ENCODE measurements at places on chromosomes 3 and 15.

- peak; percentile 18 for DNase-seq
Observed at GRCh38 chr15:60620708-60621107, 141.8 kb upstream of the ICE2 start.

DNA sequence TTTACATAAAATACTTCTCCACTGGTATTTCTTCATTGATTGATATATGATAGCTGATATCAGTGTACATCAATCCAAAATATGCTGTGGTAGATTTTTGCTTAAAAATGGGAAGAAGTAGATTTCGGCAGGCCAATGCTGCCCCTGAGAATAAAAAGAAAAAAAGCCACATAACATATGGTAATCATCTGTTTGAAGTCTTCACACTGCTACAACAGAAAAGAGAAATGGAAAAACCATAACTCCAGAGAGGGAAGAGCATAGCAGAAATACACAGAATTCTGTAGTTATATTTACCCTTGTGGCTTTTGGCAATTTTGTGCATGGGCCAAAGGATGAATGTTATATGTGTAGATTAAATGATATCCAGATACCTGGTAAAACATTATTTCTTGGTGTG is 143.1 kb upstream of the KCNMB2 start:
- no peak for DNase-seq

GRCh38 chr3:64974401-64974800 is 286.6 kb upstream of the ADAMTS9 start:
- no peak for DNase-seq

- no peak for DNase-seq
Observed at GRCh38 chr3:76900596-76900995, 139.3 kb upstream of the ROBO2 start.

DNA sequence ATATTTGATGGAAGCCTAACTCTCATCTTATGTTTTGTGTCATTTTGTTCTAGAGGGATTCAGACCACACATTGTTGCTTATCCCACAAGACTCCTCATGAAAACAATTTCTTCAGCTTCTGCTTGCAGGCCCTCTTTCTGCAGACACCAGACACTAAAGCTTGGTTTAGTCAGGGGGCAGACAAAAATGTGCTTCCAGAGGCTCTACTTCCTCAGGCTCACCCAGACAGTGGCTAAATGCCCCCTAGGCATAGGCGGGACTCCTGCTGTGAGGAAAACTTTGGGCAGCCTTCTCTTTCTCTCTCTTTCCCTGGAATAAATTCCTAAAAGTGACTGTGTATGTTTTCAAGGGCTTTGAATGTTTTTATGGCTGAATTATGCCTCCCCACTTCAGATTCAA is 435.4 kb upstream of the ATP11B start:
- no peak for DNase-seq

GRCh38 chr3:39639344-39640236 is 169.8 kb upstream of the MYRIP start:
- peak; percentile 81 for DNase-seq

DNA sequence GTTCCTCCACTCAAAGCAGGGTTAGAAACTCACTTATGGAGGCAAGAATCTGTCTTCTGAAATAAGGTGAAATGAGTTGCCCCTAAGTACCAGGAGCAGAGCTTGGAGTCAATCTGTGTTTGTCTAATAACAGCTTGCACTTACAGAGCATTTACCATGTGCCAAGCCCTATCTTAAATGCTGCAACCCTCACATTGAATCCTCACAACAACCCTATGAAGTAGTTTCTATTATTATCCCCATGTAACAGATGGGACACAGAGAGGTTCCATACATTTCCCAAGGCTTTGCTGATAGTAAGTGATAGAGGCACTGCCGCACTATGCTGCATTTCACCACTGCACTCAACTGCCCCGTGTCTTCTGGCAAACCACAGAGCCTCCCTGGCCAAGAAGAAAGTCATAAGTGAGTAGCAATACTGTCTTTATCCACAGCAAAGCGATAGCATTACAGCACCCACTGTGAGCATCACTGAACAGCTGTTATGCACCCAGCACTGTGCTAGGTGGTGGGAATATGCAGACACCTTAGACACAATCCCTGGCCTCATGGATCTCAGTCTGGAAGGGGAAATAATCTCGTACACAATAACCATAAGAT is 141.5 kb downstream of the SSR3 start:
- DNase-seq: no peak

DNA sequence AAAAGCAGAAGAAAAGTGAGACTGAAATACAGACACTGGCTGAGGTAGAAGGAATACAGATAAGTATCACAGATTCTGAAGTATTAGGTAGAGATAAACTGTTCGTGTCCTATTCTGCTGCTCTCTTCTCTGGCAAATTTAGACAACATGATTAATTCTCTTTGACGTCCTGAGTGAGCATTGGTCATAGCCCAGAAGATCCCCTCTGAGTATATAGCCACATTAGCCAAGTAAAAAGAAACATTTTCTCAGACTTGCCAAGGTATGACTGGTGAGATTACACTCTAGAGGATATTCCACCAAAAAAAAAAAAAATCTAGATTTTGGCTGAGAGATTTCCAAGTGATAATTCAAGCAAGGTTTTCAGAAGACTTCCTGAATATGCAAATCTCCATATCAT is 111.4 kb upstream of the ALCAM start:
- no peak for DNase-seq

GRCh38 chr3:22981166-22981565 is 222.0 kb upstream of the UBE2E2 start:
- DNase-seq: no peak

- peak; percentile 43 for DNase-seq
Observed at GRCh38 chr15:41811432-41812195, 16.3 kb upstream of the JMJD7 start.

DNA sequence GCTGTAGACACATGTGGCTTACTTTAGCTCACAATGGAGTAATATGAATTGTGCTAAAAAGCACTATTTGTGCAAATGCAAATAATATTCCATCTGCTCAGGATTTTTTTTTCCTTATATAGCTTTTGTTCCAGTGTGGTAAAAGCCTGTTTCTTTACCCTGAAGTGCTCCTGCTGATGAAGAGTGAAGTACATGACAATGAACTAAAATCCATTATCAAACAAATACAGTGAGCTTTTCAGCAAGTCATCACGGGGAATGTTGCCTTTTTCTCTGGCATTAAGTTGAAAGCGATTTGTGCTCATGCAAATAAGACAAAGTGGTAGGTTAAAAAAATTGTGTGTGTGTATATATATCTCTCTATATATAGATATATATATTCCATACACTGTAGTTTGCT is 28.6 kb upstream of the CCDC39 start:
- no peak for DNase-seq

DNA sequence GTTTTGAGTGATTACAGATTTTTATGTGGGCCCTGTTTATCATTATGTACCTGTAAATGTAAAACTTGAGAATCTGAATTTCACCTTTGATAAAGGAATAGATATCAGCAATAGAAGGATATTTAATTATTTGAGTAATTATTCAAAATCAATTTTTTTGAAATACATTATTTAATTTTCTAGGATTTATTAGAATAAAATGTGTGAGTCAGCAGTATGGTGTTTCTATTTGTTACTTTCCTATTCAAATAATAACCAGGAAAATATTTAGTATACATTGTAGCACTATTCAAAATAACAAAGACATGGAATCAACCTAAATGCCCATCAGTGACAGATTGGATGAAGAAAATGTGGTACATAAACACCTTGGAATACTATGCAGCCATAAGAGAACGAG is 22.1 kb downstream of the CAPN7 start:
- no peak for DNase-seq

GRCh38 chr15:52340093-52340492 is 44.5 kb upstream of the MYO5C start:
- no peak for DNase-seq

DNA sequence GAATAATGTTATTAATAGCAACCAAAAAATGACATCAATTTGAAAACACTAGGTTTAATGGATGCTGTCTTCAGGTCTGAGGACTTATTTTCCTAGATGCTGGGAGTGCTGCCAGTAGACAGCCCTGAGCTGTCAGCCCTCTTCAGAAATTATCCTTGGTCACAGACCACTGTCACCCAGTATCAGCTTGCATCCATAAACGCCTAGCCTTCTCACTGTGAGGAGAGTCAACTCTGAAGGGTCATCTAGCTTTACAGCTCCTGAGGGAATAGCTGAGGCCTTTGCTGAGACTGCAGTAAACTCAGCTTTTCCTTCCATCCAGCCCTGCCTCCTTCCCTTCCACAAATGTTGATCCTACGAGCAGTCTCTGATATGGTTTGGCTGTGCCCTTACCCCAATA is 19.4 kb upstream of the MNS1 start:
- DNase-seq: no peak

DNA sequence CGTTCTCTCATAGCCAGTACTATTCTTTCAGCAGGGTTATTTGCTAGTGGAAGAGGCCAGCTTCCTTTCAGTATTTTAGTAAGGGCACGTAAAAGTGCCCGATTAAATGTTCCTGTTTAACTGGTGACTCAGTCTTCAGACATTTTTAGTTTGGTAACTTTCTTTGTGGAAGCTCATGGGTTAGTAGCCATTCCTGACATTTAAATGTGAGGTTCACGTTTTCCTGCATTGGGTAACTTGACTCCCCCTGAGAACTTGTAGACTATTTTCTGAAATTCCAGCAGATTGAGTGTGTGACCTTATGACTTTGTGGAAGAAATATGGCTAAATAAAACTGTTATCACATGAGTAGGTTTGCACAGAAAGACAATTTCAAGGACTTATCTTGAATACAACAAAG is 16.9 kb downstream of the ABHD2 start:
- peak; percentile 91 for DNase-seq

DNA sequence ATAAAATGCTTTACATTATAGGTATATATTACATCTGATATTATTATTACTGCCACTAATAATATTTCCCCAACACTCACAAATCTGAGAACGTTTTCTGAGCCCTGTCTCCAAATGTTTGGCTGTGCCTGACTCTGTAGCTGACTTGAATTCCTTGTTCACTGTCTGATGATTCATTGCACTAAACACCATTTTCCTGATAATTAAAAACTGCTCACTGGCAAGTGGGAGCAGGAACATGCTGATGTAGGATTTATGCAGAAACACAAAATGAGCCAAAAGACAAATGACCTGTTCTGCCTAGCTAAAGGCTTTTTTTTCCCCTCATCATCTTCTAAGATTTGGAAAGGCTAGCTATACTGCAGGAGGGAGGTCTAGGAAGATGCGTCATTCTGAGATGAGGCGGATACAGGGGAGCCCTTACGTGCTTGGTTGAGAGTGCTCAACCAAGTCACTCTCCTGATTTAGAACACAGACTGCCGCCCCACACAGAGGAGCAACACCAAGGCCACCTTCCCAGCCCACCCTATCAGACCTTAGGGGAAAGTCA is 380.7 kb downstream of the EPHB1 start:
- DNase-seq: no peak

GRCh38 chr15:89184357-89184756 is 37.0 kb downstream of the RLBP1 start:
- DNase-seq: no peak

- DNase-seq: no peak
Observed at GRCh38 chr15:93980261-93980911, 251.0 kb upstream of the MCTP2 start.

DNA sequence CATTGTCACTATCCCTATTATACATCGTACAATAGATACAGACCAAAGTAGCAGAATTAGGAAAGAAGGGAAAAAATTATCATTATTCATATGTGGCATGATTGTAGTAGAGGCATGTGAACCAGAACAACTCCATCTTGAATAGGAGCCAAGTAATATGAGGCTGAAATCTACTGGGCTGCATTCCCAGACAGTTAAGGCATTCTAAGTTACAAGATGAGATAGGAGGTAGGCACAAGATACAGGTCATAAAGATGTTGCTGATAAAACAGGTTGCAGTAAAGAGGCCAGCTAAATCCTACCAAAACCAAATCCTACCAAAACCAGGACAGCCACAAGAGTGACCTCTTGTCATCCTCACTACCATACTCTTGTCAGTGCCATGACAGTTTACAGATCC is 1035.4 kb upstream of the SEMA6D start:
- no peak for DNase-seq

GRCh38 chr3:31482493-31483200 is 50.1 kb upstream of the STT3B start:
- DNase-seq: no peak

- DNase-seq: no peak
Observed at GRCh38 chr3:187662848-187663409, 7.3 kb downstream of the SST start.

DNA sequence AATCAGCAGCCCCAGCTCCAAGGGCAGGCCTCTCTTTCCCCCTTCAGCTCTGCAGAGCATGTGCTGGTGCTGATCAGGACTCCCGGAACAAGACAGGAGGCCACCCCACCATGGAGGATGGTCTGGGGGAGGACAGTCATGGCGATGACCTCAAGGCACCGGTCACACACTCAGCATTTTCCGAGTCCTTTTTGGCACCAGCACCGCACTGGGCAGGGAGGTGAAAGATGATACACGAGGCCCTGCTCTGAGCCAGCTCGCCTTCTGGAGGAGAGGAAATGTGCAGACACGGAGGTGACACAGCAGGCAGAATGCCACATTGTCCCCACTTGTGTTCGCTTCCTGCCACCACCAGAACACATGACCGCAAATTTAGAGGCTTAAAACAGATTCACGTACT is 61.8 kb upstream of the SEC61A1 start:
- DNase-seq: no peak

DNA sequence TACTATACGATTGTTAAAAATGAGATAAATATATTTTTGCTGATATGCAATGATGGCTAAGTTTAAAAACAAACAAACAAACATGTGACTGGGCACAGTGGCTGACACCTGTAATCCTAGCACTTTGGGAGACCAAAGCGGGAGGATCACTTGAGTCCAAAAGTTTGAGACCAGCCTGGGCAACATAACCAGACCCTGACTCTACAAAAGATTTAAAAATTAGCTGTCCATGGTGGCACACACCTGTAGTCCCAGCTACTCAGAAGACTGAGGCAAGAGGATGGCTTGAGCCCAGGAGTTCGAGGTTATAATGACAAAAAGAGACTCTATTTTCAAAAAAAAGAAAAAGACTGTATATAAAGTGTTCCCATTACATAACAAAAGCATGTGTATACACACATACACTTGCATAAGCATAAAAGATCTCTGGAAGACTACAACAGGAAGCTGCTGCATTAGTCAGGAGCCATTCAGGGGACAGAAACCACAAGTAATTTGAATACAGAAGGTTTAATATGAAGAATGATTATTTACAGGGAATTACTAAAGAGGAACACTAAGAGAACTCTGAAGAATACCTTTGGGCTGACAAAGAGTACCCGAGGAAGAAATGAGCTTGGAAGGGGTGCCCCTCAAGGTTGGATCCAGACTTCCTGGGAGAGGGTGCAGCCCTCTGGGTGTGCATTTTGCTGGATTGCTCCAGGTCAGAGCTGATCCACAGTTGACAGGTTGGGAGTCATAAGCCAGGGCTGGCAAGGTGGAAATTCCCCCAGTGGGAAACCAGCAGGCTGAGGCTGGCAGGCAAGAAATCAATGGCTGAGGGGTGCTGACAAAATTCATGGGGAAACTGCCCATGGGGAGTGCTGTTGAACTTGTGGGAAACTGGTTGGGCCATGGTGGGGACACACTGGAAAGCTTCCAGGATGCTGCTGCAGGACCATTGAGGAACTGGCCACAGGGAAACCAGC is 9.3 kb upstream of the TM4SF18 start:
- DNase-seq: peak; percentile 80

All from AG09309 (cell line).